ENCODE measurements at places on chromosomes 16 and 17.

DNA sequence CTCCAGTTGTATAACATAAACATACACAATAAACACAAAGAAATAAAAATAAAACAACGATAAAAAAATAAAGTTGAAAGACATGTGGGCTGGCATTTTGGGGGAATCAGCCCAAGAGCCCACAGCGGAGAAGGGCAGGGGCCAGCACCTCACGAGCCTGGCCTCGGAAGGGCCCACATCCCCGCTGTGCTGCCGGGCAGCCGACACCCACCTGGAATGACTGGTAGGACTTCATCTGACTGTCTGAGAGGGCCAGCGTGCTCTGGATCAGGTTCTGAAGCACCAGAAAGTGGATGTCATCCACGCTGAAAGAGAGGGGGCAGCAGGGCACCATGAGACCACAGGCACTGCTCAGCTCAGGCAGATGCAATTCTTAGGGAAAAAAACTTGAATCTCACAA, 73.5 kb downstream of the GTF3C1 start:
- DNase-seq = no peak

- DNase-seq = no peak
Measured at GRCh38 chr16:17245776-17246175, 225.0 kb downstream of the XYLT1 start.

- no peak for DNase-seq
Measured at GRCh38 chr16:67405336-67405735, 10.9 kb downstream of the ZDHHC1 start.

DNA sequence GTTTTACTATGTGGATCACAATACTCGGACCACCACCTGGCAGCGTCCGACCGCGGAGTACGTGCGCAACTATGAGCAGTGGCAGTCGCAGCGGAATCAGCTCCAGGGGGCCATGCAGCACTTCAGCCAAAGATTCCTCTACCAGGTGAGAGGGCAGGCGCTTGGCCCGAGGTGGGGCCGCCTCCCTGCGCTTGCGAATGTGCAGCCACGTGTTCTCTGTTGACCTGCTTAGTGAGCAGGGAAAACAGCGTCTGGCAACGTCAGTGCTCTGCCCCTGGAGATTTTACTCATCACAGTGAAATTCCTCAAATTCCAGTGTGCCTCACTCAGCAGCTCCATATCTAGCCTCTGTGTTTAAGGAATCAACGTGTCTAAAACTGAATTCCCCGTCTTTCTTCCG, 33.4 kb upstream of the CLEC18A start:
- peak; percentile 54 for DNase-seq

DNA sequence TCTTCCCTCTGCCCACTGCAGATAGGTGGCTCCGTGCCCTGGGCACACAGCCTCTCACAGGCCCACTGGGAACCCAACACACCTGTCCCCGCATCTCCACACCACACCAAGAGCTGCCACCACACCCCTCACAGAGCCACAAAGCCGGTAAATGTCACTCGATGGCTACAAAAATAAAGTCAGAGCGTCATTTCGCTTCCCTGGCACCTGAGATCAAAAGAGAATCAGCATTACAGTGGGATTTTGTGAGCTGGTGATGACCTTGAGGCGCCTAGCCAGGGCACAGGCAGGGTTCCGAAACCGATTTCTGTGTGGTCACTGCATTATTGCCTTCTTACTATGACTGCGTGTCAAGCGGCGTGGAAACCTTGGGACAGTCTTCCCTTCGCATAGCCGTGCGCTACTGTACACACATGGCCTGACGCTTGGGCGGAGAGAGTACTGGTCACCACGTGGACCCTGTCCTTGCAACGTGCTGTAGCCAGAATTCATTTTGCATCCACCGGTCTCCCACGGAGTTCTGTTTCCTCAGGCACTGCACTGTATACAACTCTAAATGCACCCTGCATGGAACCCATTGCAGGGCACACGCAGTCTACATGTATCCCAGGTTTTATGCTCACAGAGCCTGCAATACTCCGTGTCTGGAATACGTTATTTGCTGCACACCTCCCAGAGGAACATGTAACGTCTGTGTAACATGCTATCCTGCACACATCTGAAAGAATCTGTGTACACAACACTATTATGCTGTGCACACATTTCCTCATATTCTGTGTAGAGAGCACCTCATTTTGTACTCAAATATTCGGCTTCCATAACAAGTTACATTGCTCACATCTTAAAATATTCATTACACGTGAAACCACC, 5.8 kb upstream of the FOXF1 start:
- no peak for DNase-seq

DNA sequence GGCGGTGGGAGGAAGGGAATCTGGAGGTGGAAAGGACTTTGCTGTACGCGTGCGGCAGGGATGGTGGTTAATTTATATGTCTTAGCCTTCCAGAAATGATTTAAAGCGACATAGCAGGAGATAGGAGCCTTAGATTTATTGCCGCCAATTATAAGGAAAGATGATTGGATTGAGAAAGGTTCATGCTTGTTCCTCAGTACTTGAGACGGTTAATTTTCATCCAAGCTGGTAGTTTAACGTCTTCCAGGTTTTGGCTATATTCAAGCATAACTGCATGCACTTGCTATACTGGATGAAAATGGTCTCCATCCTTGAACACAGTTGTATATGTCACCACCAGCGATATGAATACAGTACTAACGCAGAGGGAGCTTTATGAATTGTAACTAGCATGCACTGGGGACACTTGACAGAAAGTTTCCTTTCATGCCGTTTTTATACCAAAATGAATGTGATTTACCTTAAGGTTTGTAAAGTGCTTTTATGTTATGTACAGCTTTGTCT, 610 bp upstream of the PEX12 start:
- no peak for DNase-seq

- DNase-seq = peak; percentile 89
Measured at GRCh38 chr17:74972107-74972972, at the start of gene HID1. Gene HID1 (minus strand): TSS chr17:74972759. CDS start chr17:74972656, 103 bp downstream.

DNA sequence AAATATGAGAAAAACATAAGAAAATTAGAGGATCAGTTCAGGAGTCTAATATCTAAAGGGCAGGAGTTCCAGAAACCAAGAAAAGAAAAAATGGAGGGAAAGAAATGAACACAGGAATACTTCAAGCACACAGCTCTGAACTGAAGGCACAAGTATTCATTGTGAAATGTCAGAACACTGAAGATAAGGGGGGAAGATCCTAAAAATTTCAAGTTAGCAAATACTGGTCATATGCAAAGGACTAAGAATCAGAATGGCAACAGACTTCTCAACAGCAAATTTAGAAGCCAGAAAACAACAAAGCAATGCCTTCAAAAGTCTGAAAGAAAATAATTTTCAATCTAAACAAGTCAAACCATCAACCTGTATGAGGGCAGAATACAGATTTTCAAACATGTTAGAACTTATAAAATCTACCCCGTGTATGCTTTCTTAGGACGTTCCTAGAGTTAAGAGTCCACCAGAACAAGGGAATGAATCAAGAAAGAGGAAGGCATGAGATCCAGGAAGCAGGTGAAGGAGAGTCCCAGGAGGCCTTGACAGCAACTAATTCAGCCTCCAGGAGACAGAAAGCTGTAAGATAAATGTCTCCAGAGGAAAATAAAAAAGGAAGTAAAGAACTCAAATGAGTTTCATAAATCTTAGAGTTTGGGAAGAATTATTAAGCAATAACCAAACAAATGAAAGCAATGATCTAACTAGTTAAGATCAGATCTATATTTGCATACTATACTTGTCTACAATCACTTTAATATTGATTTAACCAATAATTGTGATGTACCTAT, 2.8 kb downstream of the BRD7 start:
- DNase-seq = no peak

GRCh38 chr16:1707193-1707790, 1.3 kb downstream of the MAPK8IP3 start:
- DNase-seq = peak; percentile 9

DNA sequence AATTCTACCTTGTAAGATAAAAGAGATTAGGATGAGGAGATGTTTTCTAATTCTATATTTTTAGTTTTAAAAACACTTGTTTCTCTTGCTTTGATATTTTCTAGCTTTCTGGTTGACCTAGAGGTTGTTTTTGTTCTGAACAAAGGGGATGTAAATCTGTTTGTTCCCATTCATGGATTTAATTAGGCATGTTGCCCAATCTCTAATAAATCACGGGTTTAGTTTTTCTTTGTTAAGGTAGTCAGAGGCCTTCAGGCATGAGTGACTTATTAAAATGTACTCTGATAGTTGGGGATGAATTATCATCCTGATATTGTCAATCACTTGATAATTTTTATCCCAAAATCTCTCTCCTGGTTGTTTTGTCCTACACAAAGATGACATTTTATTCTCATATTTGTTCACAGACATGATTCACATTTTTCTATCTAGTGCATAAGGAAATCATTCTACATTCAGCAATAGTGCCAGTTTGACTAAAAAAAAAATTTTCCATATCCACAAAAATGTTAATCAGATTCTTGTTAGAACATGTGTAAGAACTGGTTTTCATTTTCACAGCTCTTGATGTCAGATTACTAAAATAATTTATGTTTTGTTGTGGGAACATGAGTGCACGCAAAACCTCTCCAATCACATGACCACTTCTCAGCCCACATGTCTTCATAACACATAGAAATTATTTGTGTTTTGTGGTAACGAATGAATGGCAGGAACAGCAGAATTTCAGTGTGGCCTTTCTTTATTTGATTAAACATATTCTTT, 95.7 kb upstream of the AKTIP start:
- DNase-seq = peak; percentile 83

DNA sequence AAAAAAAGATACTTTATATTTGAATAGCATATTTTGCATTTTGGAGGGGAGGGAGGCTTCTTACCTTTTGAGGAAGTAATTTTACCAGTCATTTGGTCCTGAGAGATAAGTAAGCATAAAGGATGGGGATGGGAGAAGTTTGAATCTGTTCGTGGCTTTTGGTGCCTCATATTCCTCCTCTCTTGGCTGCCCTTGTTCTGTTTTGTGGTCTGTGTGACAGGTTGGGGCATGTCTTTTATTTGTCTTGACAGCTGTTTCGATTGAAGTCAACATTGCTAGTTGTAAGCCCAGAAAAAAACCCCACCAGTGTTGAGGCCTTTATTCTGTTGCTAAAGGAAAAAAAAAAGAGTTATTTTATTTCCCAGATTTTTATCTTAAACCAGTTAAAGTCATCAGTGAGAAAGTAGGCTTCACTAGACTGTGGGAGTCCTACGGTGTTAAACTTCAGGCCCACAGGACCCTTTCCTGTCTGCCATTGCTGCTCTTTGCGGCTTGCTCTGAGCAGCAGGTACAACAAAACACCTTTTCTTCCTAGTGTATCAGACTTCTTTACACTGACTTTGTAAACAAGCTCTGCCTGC, 11.4 kb downstream of the SLC7A6 start:
- DNase-seq = no peak

- DNase-seq = no peak
Measured at GRCh38 chr17:53168413-53168812, 654.3 kb upstream of the KIF2B start.

DNA sequence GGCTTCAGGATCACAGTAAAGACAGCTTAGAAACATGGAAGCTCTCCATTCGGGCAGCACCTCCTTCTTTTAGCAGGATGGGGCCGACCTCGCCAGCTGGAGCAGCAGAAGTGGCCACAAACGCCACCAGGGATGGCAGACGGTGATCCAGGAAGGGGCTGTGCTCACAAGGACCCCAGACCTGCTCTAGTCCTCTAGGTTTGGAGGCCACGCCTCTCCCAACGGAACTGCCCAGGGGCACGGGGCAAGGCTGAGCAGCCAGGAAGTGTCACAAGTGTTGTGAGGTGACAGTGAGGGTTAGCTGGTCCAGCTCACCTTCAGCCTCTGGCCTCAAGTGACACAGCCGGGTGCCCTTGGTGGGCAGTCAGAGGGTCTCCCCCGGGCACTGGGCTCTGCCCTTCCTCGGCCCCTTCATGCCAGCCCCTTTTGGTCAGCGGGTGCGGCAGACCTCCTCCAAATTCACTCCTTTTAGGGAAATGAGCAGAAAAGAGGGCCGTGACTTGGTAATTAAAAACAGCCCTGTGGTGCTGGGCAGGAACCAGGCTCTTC, 20.4 kb downstream of the CEP295NL start:
- no peak for DNase-seq

DNA sequence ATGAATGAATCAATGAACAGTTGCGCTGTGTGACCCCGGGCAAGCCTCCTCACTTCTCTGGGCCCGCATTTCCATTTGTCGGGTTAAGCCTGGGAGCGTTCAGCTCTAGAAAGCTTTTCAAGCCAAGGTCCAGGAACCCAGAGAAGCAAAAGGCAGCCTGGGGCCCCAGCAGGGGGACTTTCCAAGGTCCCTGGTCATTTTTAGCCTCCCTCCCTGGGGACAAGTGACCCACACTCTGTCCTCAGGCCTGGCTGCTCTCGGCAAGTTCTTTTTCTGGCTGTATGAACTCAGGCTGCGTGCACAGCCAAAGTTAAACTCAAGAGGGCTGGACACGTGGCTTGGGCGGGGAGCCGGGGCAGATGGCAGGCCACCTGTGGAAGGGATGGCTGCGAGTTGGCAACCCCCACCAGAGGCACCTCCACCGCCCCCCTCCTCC, 41.4 kb upstream of the CIBAR2 start:
- no peak for DNase-seq

DNA sequence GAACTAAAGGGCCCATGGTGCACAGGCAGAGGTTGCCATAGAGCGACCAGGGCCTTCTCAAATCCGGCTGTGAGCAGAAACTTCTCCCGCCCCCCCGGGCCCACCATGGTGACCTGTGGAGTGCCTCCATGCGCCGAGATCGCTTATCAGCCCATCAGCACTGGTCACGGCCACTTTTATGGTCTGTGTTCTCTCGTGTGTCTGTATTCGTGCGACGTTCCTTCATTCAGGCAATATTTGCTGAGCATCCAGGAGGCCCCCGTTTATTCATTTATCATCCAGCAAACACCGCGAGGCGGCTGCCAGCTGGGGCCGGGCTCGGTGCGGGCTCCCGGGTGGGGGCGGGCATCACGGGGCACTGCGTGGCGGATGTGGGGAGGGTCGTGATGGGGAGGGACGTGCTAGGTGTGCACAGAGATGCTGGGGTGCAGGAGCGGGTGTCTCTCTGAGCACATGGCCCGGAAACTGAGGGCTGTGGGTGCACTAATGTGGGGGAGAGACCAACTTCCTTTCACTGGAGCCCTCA, 88.0 kb upstream of the CBX4 start:
- DNase-seq = no peak

- DNase-seq = no peak
Measured at GRCh38 chr17:77264617-77265230, 124.0 kb downstream of the SEC14L1 start.

DNA sequence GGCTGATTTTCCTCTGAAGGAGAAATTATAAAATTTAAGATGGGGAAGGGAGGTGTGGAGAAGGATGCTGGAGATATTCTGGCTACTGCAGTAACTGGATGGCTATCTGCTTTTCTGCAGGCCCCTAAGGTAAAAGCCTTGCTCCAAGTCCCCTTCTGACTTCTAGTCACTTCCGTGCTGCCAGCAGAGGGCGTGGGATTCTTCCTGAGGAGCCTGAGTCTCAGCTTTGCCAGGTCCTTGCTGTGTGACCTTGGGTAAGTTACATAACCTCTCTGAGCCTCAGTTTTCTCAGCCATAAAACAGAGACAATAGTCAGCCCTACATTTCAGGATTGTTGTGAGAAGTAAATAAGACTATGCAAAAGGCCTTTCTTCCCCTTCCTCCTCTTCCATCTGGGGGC, 24.3 kb upstream of the TMEM220 start:
- DNase-seq = peak; percentile 66

GRCh38 chr17:58944166-58944565, 162.5 kb downstream of the TRIM37 start:
- no peak for DNase-seq
